Osteoblast (primary cell): ENCODE measurements at places on chromosomes 6 and 20. TPM values are rescaled to one million over a fixed set of nuclear protein-coding genes. Genes with fewer than 3 reads are reported as not detected.

GRCh38 chr20:54199283-54199682 lies 8.6 kb upstream of the PFDN4 start:
- H3K4me1 ChIP-seq = no peaks in the 10 kb centered on the region
- DNase-seq = no peak
- H3K27ac ChIP-seq = no peak overlapping the region
- H3K4me3 ChIP-seq = no peak overlapping the region

DNA sequence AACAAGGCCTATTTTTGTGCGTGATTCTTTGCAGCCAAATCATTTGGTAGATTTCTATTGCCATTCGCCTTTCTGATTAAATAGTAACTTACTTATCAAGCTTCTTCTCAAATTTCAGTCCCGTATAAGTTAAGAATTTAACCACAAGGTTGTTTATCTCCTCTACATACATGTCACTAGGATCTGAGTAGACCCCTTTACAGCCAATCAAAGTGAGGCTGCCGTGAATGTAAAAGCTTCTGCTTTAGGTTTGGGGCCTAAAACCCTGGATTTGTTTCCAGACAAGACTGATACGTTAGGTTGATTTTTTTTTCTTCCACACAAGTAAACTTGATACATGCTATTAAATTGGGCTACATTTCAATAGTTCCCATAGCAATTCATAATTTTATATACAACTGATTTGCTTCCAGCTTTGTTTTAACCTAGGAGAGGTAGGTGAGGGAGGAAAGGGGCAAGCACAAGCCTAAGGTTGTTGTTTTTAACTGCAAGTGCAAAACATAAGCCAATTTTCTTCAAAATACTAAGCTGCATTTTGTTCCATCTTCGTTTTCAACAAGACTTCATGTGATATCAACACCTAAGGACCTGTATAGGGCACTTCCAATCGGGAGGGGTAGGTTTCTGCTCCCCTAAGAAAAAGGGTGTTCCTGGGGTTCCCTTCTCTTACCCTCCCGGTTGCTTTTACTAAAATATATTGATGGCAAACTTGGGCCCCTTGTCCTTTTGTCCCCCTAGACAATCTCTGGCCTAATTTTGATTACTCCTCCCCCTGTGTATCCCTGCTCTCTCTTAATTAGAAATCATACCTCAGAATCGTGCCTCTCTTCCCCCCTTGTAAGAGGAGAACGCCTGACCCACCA lies 1.7 kb downstream of the RANBP9 start:
- H3K27me3 ChIP-seq = no peaks in the 10 kb centered on the region
- peaks cover 26% of the 10 kb centered on the region for H3K4me1 ChIP-seq
- no peaks in the 10 kb centered on the region for H3K36me3 ChIP-seq
- peak overlapping the region; percentile 92 for H3K4me3 ChIP-seq
- H3K27ac ChIP-seq = peak overlapping the region; percentile 83
- DNase-seq = peak; percentile 84

DNA sequence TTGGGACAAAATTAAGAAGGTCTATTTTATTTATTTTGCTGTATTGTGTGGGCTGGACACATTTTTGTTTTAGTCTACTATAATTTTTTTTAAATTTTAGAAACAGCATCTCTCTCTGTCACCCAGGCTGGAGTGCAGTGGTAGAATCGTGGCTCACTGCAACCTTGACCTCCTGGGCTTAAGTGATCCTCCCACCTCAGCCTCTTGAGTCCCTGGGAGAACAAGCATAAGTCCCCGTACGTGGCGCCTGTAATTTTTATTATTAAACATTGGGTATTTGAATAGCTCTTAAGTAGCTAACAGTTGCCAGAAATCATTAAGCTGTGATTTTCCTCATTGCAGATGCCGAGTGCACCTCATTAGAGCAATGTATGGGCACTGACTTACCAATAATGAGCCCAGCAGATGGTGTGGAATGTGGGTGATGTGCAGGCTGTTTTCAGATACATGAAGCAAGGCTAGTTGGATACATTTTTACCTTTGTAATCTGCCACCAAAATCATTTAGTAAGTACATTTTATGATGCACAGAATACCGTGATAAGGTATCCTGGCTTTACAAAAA lies 10.3 kb upstream of the MAS1 start:
- peaks cover 5% of the 10 kb centered on the region for H3K27me3 ChIP-seq
- no peaks in the 10 kb centered on the region for H3K4me1 ChIP-seq
- no peak overlapping the region for H3K4me3 ChIP-seq
- no peaks in the 10 kb centered on the region for H3K36me3 ChIP-seq
- no peak overlapping the region for H3K27ac ChIP-seq
- no peak for DNase-seq

GRCh38 chr6:89221971-89222711 lies 5.0 kb upstream of the GABRR1 start:
- DNase-seq = peak; percentile 26
- H3K36me3 ChIP-seq = no peaks in the 10 kb centered on the region
- no peaks in the 10 kb centered on the region for H3K4me1 ChIP-seq
- no peak overlapping the region for H3K27ac ChIP-seq
- H3K27me3 ChIP-seq = peaks cover 8% of the 10 kb centered on the region

Gene PRSS16
- not detected in 2 replicates for total RNA-seq

- H3K27me3 ChIP-seq = no peaks in the 10 kb centered on the region
- no peak overlapping the region for H3K27ac ChIP-seq
- no peak for DNase-seq
- peaks cover 14% of the 10 kb centered on the region for H3K4me1 ChIP-seq
- peaks cover 41% of the 10 kb centered on the region for H3K36me3 ChIP-seq
- no peak overlapping the region for H3K4me3 ChIP-seq
Measured at GRCh38 chr20:47208534-47209174, 147.8 kb downstream of the ZMYND8 start.

Gene FABP7
- total RNA-seq = not detected in 2 replicates

- H3K27ac ChIP-seq = no peak overlapping the region
- no peaks in the 10 kb centered on the region for H3K36me3 ChIP-seq
- H3K4me1 ChIP-seq = peaks cover 19% of the 10 kb centered on the region
- no peak for DNase-seq
Measured at GRCh38 chr6:150343434-150343833, 25.4 kb upstream of the IYD start.

- no peak overlapping the region for H3K4me3 ChIP-seq
- H3K27me3 ChIP-seq = no peaks in the 10 kb centered on the region
- H3K36me3 ChIP-seq = no peaks in the 10 kb centered on the region
- H3K4me1 ChIP-seq = no peaks in the 10 kb centered on the region
Measured at GRCh38 chr6:22227824-22228610, 68.8 kb downstream of the PRL start.

DNA sequence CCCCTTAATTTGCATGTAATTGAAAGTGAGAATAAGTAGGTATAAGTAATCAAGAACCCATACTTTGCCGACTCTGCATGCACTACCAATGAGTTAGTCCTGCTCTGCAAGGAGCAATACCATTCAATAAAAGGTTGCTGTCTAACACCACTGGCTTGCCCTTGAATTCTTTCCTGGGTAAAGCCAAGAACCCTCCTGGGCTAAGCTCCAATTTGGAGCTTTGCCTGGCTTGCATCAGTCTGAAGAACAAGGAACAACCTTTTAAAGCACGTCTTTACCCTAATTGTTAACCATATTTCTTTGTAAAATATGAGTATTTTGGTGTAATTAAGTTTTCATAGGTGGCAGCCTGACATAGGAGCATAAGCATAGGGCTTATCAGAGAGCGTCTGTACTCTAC lies 367.7 kb downstream of the MEI4 start:
- H3K4me3 ChIP-seq = no peak overlapping the region
- DNase-seq = no peak

Gene CDH4
- 1.1 and 1.8 TPM in 2 replicates for total RNA-seq

GRCh38 chr20:2596673-2597279 lies 55.7 kb upstream of the NOP56 start:
- no peaks in the 10 kb centered on the region for H3K36me3 ChIP-seq
- no peak overlapping the region for H3K4me3 ChIP-seq
- H3K27me3 ChIP-seq = peaks cover 17% of the 10 kb centered on the region
- no peak for DNase-seq
- H3K4me1 ChIP-seq = peaks cover under 1% of the 10 kb centered on the region

DNA sequence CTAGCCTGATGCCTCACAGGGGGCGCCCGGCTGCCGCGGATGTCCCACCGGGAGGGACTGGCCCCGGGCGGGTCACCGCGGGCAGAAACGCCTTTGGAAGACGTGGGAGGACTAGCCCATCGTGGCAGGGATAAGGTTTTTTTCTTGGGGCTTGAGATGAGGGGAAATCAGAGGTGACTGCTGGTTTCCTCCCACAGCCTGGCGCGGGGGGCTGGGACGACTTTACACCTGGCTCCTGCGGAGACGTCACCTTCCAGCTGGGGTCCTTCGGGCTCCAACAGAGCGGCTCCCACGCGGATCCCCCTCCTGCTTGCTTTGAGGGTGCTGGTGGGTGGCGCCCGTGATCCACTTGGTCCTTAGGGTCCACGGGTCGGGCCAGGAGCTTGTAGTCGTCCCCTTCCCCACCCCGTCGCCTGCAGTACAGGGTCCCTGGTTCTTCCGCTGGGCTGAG lies 11.4 kb downstream of the ULBP3 start:
- H3K36me3 ChIP-seq = peaks cover 4% of the 10 kb centered on the region
- no peak for DNase-seq
- no peak overlapping the region for H3K4me3 ChIP-seq
- no peaks in the 10 kb centered on the region for H3K4me1 ChIP-seq
- H3K27me3 ChIP-seq = peaks cover 36% of the 10 kb centered on the region
- H3K27ac ChIP-seq = no peak overlapping the region

DNA sequence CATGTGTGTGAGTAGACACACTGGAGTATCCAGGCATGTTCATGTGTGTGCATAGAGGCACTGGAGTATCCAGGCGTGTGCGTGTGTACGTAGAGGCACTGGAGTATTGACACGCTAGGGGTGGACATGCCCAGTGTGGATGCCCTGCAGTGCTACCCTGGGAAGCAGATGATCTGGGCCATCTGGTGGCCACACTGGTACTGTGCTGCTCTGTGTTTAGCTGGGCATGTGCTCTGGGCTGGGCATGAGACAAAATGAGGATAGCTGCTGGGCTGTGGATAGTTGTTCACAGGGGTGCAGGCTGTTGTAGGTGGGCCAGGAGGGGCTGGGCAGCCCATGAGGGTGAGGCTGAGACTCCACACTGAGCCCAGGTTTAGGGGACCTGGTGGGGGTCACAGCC lies 24.0 kb upstream of the NPBWR2 start:
- no peaks in the 10 kb centered on the region for H3K4me1 ChIP-seq
- H3K27me3 ChIP-seq = peaks cover 3% of the 10 kb centered on the region
- peak; percentile 85 for DNase-seq
- H3K36me3 ChIP-seq = no peaks in the 10 kb centered on the region
- no peak overlapping the region for H3K27ac ChIP-seq
